ENCODE measurements at places on chromosomes 11 and 22.

- DNase-seq = no peak
Observed at GRCh38 chr11:93236741-93237675, 39.2 kb upstream of the SLC36A4 start.

- DNase-seq = no peak
Observed at GRCh38 chr11:68546555-68546954, 86.0 kb downstream of the PPP6R3 start.

DNA sequence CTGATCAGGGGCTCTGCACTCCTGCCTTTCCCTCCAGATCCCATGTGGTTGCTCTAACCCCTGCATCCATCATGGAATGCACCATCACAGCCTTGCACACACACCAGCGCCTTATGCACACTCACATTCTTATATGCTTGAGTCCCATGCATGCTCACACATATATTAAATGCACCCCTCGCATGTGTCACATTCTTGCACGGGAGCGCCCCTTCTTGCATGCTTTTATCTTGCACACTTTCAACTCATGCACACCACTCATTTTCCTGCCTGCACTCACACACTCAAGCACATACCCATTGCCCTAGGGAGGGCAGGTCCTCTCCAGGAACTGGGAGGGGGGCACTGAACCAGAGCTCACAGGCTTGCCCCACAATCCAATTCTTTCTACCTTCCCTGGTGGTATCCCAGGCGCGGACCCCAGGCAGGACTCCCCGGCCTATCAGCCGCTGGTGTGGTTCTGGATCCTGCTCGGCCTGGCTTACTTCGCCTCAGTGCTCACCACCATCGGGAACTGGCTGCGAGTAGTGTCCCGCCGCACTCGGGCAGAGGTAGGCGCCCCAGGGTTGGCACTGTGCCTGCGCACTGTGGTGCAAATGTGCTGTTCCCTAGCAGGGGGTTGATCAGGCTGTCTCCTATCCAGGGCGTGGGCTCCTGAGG, 2.3 kb upstream of the CATSPERZ start:
- no peak for DNase-seq

- DNase-seq = no peak
Observed at GRCh38 chr11:113729456-113729855, 23.3 kb upstream of the TMPRSS5 start.

DNA sequence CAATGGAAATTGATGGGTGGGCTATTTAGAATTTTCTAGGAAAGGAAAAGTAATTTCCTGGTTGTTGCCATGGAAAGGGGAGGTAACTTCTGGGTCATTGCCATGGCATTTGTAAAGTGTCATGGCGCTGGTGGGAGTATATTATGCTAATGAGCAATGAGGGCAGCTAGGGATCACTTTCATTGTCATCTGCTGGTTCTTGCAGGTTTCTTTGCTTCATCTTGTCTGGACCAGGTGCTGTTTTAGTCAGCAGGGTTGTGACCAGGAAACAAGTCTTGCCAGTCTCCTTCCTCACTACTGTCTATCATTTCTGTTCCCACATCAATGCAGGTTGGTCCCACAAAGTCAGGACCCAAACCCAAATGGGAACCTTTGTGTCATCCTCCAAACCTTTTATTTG, 237.6 kb upstream of the C11orf87 start:
- no peak for DNase-seq

- DNase-seq = no peak
Observed at GRCh38 chr11:8335683-8336082, 72.0 kb upstream of the LMO1 start.

DNA sequence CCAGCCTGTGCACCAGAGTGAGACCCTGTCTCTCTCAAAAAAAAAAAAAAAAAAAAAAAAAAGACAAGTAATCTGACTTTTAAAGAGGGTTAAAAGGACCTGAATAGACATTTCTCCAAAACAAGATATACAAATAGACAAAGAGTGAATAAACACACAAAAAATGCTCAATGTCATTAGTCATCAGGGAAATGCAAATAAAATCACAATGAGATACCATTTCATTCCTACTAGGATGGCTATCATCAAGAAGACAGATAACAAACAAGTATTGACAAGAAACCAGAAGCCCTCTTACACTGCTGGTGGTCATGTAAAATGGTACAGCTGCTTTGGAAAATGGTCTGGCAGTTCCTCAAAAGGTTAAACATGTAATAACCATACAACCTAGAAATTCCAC, 4.1 kb downstream of the RIC3 start:
- no peak for DNase-seq

- DNase-seq = peak; percentile 8
Observed at GRCh38 chr22:31944700-31945442, 536 bp downstream of the YWHAH start.

DNA sequence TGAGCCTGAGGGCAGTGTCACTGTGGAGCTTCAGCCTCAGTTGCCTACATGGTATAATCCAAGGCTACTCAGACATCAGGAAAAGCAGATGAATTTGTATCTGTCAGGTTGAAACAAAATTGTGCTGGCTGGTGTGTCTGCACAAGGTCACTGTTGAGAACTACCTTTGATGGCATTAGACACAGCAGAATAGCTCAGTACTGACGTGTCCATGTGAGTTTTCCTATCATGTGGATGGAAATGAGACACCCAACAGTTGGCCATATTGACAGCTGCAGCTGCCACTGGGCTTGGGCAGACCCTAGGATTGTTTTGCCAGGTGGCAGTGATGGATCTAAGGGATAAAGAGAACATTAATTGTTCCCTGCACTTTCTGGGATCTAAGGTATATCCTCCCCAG, 15.8 kb downstream of the CCDC134 start:
- no peak for DNase-seq

GRCh38 chr11:306645-307371, 808 bp upstream of the IFITM2 start:
- DNase-seq = no peak

GRCh38 chr11:78420255-78420764, 2.7 kb upstream of the GAB2 start:
- peak; percentile 15 for DNase-seq

- DNase-seq = no peak
Observed at GRCh38 chr22:36562261-36562835, 33.4 kb upstream of the EIF3D start.

DNA sequence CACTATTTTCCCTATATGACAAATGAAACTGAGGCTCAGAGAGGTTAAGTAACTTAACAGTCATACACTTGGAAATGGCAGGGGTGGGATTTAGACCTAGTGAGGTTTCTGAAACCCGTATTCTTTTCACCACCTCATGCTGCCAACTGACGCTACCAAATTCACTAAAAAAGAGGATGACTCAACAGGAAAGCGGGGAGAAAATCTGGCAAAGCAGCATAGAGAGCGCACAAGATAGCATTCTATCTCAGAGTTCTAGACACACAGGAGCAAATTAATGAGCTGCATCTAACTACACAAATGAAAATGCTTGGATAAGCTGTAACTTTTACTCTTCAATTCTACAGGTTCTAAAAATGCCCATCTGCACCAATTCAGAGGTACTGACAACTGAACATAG, 136.4 kb downstream of the RBFOX2 start:
- no peak for DNase-seq

- no peak for DNase-seq
Observed at GRCh38 chr11:130728185-130729180, 187.8 kb downstream of the SNX19 start.

DNA sequence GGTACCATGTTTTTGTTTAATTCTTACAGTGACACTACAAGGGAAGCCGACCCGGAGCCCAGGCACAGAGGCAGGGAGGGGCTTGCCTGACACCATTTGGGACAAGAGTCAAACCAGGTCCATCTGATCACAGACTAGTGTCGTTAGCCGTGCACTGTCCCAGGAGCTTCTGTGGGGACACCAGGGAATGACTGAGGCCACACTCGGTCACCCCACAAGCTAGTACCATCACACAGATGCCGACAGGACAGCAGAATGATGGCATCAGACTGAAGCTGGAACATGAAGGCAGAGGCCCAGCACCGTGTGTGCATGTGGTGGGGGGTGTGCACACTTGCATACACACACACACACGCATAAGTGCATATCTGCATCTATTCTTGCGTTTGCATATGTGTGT, 61.5 kb upstream of the NECTIN1 start:
- DNase-seq = no peak

GRCh38 chr22:19622061-19622441, 92.3 kb upstream of the SEPTIN5 start:
- no peak for DNase-seq

- DNase-seq = no peak
Observed at GRCh38 chr22:19912271-19912999, 29.1 kb upstream of the COMT start.

DNA sequence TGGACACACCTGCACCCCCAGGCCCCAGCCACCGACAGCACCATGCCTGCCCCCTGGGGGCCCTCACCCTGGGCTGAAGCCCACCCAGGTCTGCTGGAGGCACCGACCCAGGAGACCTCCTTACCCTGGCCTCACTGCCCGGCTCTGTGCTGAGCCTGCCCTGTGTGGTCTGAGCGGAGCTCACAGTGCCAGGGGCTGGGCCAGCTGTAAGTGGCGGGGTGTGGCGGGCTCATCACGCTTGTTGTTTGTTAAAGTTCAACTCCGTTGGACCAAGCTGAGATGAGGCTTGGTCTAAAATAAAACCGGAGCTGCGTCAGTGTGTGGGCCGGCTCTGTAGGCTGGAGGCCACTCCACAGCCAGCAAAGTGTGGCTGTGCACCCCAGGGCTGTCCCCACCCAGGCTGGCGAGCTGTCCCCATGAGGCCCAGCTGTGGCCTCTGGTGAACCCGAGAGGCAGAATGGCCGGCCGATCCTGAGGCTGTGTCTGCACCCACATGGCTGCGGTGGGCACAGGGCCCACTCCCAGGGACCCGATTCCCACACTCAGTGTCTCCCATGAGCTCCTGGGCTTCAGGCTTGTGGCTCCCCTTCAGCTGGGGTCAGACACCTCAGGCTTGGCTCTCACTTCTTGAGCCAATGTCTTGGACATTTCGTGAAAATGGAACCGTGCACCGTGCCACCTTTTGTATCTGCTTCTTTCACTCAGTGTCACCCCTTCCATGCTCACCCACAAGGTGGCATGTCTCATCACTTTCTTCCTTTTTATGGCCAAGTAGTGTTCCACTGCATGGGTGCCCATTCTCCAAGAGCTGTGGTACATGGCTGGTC, 137.9 kb downstream of the CTTN start:
- DNase-seq = no peak

All from stimulated activated CD8-positive, alpha-beta memory T cell treated with anti-CD3 and anti-CD28 coated beads, Interleukin-15, amount 100 ng/mL, for 4 hours (primary cell).